ENCODE measurements at places on chromosomes 5 and 9. TPM values are rescaled to one million over a fixed set of nuclear protein-coding genes. Genes with fewer than 3 reads are reported as not detected.

DNA sequence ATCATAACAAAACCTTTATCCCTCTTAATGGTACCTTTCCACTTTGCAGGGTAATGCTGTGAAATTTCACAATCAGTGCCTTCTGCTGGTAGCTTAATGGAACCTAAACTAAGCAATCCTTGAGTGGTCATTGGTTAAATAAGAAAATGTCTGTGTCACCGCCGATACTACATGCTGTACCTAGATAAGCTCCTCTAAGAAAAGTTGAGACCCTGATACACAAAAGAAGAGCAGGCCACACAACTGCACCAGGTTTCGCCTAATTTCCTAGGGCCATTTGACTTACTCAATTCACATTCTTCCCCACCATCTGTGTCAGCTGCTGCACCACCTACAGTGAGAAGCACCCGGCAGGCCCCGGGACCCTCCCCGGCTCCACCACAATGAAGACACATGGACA is 9.0 kb upstream of the EDF1 start:
- no peak for DNase-seq

DNA sequence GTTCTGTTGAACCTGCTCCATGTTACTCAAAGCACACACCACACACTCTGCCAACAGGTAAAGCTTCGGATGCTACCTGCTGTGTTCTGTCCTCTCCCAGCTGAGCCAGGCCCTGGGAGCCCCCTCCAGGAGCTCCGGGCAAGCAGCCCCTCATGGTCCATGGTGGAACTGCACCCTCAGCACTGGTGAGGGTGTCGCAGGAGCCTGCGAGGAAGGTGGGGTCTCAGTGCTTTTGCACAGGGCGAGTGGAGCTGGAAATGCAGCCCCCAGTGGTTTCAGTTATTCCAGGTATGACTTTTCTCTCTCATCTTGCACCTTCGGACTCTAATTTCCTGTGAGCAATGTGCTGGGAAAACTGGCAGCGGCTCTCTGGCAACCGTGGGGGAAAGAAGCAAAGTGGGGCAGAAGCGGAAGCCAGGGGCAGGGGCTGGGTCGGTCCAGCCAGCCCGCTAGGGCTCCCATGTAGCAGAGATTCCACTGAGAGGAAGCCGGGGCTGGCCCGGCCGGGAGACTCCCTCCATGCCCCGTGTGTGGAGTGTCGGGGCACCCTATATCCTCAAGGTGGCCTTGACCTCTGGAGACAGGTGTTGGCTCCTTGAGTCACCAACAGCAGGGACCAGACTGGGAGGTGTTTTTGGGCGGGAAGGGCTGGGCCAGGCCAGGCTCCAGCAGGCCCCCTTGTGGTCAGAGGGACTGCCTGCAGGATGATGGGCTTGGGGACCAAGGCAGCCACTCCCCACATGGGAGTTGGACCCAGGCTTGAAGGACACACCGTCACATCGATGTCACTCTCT is 75.6 kb upstream of the PRSS3 start:
- peak; percentile 22 for DNase-seq

DNA sequence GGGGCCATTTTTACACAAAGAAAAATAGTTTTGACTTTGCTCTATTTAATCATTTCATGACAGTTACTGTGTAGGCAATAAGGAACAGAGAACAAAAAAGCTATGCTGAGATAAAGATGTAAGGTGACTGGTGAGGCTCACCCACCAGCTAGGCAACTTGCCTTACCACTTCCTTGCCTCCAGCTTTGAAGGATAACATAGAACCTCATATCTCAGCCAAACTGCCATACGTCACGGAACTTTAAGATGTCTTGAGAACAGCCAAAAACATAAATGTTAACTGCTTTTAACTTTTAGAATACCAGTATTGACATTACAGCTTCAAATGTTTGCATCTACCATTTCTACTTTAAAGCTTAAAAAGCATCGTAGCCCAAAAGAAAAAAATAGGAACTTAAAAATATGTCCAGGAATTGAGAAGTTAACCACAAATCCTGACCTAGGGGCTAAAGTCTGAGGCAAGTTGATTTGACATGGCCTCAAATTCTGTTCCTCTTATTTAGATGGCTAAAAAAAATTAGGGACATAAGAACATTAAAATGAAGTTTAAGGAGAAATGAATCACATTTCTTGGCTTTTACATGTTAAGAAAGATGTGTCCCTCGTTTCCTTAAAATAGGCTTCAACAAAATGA is 7.7 kb upstream of the GCNT4 start:
- no peak for DNase-seq

GRCh38 chr5:126855266-126855665 is 78.3 kb downstream of the LMNB1 start:
- no peak for DNase-seq

DNA sequence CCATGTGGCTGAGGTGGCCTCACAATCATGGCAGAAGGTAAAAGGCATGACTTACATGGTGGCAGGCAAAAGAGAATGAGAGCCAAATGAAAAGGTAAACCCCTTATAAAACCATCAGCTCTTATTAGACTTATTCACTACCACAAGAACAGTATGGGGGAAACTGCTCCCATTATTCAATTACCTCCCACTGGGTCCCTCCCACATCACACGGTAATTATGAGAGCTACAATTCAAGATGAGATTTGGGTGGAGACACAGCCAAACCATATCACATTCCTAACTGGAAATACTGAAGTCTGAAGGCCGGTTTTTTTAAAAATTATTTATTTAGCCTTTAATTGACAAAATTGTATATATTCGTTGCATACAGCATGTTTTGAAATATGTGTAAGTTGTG is 28.5 kb downstream of the FBXL7 start:
- no peak for DNase-seq

DNA sequence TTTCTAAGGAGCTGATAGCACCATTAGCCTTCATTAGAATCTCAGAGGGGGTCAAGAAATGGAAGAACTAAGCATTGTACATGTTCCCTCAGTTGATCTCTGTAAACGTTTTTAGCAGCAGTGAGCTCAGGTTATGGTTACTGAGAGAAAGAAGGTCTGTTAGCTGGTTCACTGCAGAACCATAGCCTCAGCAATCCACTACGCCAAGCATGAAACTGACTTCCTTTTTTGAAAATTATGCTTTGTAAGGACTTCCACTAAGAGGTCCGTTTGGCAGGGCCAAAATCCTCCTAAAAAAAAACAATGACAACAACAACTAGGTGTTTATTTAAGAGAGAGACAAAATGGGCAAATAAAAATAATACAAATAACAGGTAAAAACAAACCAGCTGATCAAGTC is 273.3 kb downstream of the AOPEP start:
- no peak for DNase-seq

- no peak for DNase-seq
Observed at GRCh38 chr5:169435506-169436229, 134.7 kb upstream of the SLIT3 start.

GRCh38 chr9:90259311-90260246 is 383.0 kb downstream of the DIRAS2 start:
- no peak for DNase-seq

DNA sequence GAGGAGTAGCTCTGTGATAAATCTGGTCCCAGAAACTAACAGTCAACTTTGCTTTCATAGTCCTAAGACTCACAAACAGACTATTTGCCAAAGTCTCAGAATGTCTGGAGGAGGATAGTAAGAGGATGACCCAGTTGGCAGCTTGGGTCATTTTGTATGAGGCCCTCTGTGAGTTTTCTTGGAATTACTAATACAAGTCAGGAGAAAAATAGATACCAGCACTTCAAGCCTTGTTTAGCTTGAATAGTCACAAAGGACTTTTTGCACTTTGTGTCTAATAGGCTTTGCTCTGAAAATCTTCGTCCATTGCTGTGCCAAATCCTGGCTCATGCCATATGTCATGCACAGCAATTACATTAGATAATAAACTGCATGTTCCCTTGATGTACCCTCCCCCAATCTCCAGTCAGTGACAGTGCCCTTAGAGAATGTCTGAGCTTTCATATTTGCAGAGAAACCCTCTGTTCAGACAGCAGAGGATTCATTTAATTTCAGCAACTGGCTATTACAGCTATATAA is 612.8 kb downstream of the CSNK1G3 start:
- DNase-seq: no peak

GRCh38 chr5:94793816-94794198 is 175.3 kb downstream of the SLF1 start:
- DNase-seq: no peak

GRCh38 chr5:126464959-126465358 is 41.8 kb downstream of the GRAMD2B start:
- no peak for DNase-seq

GRCh38 chr9:113446323-113446740 is 17.2 kb upstream of the RGS3 start:
- DNase-seq: no peak

GRCh38 chr5:173688703-173689102 is 72.3 kb upstream of the BOD1 start:
- no peak for DNase-seq

- no peak for DNase-seq
Observed at GRCh38 chr9:110452227-110452801, 114.7 kb upstream of the TXNDC8 start.

DNA sequence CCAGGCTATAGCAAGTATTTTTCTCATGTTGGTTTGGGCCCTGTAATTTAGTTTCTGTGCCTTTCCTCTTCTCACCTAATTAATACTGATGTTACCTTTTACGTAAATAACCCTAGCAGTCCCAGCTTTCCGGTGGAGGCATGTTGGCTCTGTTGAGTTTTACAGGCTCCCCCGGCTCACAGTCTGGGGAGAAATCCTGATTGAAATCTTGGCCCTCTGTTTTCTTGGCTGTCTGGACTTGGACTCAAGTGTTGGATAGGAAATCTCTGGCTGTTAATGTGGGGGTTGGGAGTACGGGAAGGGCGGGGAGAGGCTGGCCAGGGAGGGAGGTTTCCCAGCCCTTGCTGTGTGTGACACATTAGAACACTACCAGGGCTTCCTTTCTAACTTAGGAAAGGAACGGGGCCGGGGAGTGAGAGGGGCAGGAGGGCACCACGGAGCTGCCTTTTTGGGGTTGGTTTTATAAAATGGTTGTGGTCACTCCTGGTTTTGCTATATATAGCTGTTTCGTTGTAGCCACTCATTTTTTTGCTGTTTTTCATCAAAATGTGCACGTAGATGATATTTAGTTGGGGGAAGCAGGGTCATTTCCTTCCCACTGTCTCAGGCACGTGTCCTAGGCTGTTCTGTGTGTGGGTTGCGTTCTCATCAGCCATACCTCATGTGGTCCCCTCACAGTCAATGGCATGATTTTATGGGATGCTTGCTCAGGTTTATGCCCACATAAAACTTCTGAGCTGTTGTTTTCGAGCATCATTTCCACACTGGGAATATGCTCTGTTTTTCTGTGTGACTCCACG is 11.0 kb downstream of the TRIO start:
- no peak for DNase-seq

- no peak for DNase-seq
Observed at GRCh38 chr5:8050616-8051175, 181.7 kb downstream of the MTRR start.

GRCh38 chr5:150293091-150293941 is 3.7 kb upstream of the CAMK2A start:
- no peak for DNase-seq

DNA sequence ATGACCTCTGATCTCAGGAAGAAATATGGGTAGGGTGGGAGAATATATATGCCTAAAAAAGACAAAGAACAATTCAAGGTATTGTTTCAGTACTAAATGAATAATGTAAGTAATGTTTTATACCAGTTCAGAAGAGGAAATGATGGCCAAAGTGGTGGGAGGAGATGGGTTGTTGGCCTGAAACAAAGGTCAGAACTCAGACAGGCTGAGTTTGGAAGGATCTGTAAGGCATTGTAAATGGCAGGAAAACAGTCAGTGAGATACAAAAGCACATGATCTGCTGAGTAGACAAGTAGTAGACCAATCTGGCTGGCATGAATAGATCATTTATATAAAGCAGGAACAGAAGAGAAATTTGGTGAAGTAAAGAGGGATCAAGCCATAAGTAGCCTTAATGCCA is 175.8 kb upstream of the PLCXD3 start:
- no peak for DNase-seq

DNA sequence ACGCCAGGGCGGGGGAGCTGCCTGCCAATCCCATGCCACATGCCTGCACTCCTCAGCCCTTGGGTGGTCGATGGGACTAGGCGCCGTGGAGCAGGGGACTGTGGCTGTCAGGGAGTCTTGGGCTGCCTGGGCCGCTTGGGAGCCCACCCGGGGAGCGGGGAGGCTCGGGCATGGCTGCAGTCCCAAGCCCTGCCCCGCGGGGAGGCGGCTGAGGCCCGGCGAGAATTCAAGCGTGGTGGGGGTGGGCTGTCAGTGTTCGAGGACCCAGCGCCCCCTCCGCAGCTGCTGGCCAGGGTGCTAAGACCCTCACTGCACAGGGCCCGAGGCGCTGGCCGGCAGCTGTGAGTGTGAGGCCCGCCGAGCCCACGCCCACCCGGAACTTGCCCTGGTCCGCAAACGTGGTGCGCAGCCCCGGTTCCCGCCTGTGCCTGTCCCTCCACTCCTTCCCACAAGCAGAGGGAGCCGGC is 83.2 kb upstream of the DMRTA1 start:
- no peak for DNase-seq

GRCh38 chr5:60350794-60351193 is 349.2 kb downstream of the DEPDC1B start:
- DNase-seq: no peak

GRCh38 chr5:132260714-132261551 is 3.4 kb downstream of the PDLIM4 start:
- DNase-seq: no peak

DNA sequence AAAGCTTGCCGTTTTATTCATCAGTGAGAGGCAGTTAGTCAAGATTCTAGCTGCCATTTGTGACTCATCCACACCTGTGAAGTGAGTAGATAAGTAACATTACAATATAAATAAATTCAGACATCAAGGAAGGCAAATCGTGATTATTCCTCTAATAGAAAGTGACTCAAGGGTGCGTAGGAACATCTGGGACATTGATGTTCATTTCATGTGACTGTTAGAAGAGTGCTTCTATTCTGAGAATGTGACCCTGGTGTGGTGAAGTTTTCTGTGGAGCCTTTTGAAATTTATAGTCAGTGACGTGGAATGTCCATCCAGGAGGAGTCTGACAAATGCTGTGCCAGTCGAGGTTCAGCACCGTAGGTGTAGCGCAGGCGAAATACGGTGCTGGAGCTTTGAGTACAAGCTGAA is 48.4 kb upstream of the FAM240B start:
- DNase-seq: no peak

DNA sequence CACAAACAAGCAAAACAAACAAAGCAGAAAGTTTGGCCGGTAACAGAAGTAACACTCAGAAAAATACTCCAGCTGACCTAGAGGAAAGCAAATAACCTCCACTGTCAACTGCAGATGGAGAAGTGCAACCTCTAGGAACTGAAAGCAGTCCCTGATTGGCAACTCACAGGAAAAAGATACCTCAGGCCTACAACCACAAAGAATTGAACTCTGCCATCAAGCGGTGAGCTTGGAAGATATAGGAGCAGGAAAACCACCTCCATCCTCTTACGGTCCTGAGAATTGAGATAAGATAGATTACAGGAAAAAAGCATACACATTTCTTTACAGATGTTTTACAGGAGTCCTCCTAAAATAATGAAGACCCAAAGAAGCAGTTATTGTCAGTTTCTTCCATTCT is 184.5 kb downstream of the PDZD2 start:
- DNase-seq: no peak

The KCNV2 gene
- not detected for polyA plus RNA-seq

The CDX1 gene
- not detected for polyA plus RNA-seq

The KIF3A gene
- 0.13 TPM for polyA plus RNA-seq

The TPRN gene
- 0.30 TPM for polyA plus RNA-seq

The ADGRV1 gene
- polyA plus RNA-seq: 0.06 TPM

The VPS13A gene
- 0.27 TPM for polyA plus RNA-seq

The MYO10 gene
- 0.35 TPM for polyA plus RNA-seq

The SPINK4 gene
- not detected for polyA plus RNA-seq

The ADAM19 gene
- 6.2 TPM for polyA plus RNA-seq

The CRB2 gene
- polyA plus RNA-seq: not detected

The STPG3 gene
- not detected for polyA plus RNA-seq

The GRM6 gene
- not detected for polyA plus RNA-seq

The TMEM174 gene
- not detected for polyA plus RNA-seq

The DMRT3 gene
- not detected for polyA plus RNA-seq

Data from CD14-positive monocyte (primary cell).